ENCODE measurements at places on chromosomes 12 and 14.
A peak's percentile ranks its signal among the peaks of the same experiment; 100 is the strongest.

DNA sequence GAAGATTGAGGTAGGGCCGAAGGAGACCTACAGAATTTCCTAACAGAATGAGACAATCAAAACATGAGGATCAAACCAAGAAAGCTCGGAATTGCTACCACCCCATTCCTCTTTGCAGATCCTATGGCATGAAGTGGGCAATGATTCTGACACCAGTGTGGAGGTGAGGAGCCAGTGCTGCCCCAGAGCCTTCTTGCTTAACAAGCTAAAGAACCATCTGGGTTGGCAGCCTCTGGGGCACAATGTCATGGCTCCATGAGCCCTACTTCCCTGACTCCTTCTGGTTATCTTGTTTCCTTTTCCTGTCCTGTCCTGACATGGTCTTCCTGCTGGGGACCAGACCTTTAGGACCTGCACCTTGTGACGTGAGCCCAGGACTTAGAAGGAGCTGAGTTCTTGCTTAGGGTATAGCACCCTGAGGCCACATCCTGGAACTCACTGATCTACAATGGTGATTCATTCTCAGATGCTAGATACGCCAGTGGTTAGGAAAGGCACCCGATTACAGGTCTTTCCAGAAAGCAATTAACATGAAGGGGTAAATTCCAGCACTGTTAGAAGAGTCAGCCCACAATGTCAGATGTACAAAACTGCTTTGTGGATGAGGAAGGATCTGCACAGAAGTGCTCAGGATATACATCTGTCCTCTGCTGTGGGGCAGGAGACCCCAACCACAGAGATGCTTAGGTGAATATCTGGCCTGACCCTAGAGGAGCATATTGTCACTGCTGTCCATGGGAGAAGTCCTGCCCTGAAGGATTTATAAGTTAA is 324.2 kb downstream of the ZFP36L1 start:
- no peak for DNase-seq

DNA sequence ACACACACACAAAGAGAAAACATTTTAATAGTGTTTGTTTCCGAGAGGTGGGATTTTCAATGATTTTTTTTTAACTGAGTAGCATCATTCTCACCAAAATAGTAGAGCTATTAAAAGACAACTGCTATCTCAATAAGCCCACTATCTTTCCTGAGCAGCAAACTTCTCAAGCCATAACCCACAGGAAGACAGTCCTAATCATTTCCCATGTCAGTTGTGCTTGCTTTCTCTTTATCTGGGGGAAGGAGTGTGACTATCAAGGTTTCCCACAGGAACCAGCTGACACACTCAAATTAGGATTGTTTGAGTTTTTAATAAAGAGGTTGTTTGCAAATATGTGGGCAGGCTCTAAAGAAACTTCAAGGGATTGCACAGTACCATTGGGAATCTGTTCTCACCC is 4.9 kb upstream of the MAX start:
- DNase-seq: no peak

GRCh38 chr14:104985675-104986486 is at the start of gene CLBA1:
Gene CLBA1, plus strand, starts transcription at chr14:104985788. Its CDS starts 644 bp downstream, at chr14:104986432.
- peak; percentile 91 for DNase-seq

- DNase-seq: no peak
Observed at GRCh38 chr12:50639721-50640120, 124.2 kb upstream of the ATF1 start.

- peak; percentile 86 for DNase-seq
Observed at GRCh38 chr12:52971679-52972329, 22.9 kb downstream of the KRT18 start.

- DNase-seq: no peak
Observed at GRCh38 chr14:32142341-32142740, 59.5 kb upstream of the RNU6-7 start.

DNA sequence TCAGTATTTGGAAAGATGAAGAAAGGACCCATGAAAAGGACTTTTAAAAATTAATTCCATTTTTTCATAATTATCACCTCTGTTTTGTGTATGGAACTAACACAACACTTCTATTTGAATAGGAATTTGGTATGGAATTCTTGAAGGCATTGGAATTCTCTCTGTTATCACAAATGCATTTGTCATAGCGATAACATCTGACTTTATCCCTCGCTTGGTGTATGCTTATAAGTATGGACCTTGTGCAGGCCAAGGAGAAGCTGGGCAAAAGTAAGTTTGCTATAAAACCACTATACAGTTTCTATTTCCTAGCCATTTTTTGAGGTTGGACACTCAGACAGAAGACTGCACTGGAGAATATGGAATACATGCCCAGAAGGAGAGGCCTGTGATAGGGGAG is 98.6 kb downstream of the SLC5A8 start:
- no peak for DNase-seq

- no peak for DNase-seq
Observed at GRCh38 chr12:57688931-57689330, 5.0 kb upstream of the OS9 start.

DNA sequence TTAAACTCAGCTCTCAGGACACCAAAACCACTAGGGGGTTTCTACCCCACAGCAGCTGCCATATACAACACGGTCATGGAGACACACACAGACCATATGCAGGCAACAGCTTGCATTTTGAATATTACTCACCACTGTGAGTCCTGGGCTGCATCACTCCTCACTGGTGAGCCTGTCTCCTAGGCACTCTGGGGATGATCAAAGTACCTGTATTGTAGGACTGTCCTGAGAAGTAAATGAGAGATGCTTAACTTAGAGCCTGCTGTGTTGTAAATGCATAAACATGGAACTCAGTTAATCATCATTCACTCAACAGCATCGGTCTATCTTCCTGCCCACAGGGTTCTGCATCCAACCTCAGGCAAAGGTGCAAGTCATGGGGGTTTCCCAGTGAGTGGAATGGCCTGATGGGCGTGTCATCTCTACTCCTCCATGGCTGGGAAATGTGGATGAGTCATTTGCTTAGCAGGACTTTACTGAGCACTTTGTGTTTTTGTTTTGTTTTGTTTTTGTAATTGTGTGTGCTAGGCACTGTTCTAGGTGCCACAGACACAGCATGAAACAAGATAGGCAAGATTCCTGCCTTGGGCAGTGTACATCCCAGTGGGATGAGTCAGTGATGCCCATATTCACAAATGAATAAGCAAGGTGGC is 1141.2 kb upstream of the TMEM132C start:
- peak; percentile 96 for DNase-seq

DNA sequence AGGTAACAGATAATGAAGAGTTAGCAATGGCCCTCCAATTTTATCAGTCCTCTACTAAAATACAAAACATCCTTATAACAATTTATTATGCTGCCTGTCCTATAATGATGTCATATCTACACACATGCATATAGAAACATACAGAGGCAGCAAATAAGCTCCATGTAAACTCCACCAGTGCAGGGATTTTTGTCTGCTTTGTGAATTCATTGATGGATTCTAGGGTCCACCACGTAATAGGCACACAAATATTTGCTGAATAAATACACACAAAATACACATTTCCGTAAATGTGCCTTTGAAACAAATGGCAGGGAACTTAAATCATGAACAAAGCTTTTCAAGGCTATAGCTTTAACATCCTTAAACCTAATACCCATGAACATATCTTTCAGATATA is 34.7 kb downstream of the PPP1R12A start:
- no peak for DNase-seq

DNA sequence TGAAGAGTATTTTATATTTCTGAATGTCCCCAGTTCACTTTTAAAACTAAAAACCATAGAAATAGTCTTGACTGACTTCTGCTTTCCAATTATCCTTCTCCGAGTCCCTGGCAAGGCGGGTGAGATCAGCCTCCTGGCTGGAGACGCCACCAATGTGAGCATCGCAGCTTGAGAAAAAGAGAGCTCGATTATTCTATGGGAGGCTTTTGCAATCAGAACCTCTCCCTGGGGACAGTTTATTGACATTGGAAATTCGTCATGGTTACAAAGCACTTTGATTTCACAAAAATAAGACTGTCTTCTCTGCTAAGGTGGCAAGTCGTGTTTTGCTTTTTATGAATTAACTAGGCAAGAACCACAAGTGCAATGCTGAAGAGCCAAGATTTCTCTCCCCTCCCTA is 23.6 kb upstream of the GPHB5 start:
- no peak for DNase-seq

DNA sequence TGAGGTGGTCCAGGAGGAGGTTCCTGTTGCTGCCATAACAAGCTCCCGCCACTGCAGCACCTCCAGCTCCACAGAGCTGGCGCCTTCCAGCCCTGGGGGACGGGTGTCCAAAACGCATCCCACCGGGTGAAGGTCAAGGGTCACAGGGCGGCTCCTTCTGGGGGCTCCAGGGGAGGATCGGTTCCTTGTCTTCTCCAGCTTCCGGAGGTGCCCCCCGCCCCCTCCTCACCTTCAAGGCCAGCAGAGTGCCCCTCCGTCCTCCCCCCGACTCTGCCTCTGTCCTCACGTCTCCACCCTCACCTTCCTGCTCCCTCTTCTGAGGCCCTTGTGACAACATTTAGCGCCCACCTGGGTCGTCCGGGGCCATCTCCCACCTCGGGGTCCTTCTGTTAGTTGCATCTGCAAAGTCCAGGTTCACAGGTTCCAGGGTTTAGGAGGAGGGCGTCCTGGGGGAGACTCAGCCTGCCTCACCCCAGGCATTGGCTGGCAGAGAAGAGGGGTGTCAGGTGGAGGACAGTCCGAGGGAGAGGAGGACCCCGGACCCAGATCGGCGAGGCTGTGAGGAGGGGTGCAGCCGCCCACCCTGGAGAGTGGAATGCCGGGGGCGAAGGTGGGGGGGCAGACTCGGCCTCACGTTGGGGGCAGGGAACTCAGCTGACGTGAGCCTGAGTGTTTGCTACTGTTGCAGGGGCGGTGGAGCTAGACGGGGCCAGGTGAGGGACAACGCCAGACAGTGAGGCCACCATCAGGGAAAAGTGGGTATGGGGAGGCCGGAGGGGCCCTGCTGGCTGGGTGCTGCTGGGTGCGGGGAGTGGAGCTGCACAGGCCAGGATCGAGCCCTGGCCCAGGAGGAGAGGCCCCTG is 205.5 kb upstream of the C14orf180 start:
- no peak for DNase-seq

DNA sequence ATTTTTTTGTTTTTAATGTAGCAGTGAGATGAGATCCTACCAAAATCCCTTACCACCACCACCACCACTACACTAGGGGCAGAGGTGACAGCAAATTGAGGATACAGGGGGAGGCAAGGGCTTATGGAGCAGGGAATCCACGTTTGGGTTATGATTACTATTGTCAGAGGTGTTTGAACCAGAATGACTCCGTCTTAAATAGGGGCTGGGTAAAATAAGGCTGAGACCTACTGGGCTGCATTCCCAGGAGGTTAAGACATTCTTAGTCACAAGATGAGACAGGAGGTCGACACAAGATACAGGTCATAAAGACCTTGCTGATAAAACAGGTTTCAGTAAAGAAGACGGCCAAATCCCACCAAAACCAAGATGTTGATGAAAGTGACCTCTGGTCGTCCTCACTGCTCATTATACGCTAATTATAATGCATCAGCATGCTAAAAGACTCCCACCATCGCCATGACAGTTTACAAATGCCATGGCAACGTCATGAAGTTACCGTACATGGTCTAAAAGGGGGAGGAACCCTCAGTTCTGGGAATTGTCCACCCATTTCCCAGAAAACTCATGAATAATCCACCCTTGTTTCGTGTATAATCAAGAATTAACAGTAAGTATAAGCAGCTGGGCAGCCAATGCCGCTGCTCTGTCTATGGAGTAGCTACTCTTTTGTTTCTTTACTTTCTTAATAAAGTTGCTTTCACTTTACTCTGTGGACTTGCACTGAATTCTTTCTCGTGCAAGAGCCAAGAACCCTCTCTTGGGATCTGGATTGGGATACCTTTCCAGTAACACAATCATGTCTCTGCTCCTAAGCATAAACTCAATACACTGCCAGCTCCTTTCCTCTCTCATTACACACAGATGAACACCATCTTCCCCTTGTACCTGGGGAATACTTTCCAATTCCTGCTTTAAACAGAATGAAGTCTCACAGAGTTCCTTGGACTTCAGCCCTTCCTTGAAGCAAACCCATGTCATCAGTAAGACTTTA is 16.7 kb upstream of the CRY1 start:
- no peak for DNase-seq

DNA sequence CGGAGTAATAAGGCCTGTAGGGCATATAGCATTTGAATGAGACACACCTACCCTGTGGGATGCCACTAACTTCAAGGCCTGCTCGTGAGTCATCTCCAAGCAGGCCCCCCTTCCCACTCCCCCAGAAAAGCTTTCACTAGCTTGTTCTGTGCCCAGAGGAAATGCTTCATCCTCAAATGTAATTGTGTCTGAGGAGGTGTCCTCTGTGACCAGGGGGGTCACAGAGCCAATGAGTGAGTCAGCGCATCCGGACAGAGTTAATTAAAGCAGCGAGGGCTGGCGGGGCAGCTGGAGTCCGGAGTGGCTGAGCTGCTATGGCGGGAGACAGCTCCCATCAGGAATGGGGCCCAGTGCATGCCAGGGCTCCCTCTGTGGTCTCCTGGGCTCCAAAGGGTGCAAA is 27.0 kb upstream of the ESRRB start:
- DNase-seq: peak; percentile 19

- DNase-seq: peak; percentile 39
Observed at GRCh38 chr12:102421802-102422583, 58.4 kb downstream of the IGF1 start.

GRCh38 chr14:58815794-58816193 is 178.0 kb downstream of the DACT1 start:
- no peak for DNase-seq

DNA sequence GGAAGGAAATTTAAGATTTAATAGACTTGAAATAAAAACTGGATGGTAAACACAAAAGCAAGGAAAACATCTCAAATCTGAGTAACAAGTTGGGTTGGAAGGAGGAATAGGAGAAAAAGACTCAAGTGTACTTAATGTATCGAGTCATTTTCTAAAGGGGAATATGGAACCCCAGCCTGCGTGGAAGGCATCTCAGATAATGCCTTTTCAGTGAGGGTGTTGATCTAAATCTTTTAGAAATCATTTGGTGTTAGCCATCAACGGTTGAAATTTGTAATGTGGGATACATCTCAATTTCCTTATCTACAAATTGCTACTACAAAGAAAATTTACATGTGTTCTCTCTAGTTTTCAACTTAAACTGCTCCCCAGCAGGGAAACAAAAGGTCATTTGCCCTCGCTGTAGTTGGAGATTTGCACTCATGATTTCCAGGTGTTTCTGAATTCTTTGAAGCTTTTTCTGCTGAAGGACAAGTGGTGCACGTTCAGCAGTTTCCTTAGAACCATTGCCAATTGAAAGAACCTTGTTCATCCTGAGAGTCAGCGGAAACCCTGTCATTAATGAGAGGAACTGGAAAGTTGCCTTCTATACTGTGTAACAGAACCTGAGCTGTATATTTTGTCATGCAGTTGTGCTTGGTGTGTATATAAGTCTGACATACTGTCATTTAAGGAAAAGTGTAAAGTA is 2.2 kb downstream of the PCBP2 start:
- no peak for DNase-seq

Data from LoVo (cell line).